Stimulated activated CD4-positive, alpha-beta T cell treated with anti-CD3 and anti-CD28 coated beads, Interleukin-2, amount 100 ng/mL, for 24 hours (primary cell): ENCODE measurements at places on chromosomes 12 and 14.

DNA sequence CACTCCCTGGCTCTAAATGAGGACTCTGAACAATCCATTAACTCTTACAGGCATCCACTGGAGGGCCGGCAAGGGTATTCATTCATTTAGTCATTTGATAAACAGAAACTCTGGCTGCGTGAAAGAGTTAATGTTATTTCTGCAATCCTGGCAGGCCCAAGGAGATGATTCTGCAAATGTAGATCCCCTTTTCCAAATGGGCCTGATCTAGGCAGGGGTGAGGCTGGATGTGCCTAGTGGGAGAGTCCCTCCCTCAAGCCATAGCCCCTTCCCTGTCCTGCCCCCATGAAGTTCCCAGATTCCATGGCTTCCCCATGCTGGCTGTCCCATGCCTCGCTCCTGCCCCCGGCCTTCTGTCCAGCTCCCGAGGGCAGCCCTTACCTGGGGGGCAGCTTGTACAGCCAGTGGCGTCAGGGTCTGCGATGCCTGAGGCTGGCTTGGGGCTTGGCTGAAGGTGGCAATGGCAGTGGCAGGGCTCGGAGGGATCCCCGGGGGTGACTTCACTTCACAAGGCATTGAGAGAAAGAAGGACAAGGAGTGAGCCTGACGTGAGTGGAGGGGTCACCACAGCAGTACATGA, 18.4 kb downstream of the POU6F1 start:
- no peak for DNase-seq

DNA sequence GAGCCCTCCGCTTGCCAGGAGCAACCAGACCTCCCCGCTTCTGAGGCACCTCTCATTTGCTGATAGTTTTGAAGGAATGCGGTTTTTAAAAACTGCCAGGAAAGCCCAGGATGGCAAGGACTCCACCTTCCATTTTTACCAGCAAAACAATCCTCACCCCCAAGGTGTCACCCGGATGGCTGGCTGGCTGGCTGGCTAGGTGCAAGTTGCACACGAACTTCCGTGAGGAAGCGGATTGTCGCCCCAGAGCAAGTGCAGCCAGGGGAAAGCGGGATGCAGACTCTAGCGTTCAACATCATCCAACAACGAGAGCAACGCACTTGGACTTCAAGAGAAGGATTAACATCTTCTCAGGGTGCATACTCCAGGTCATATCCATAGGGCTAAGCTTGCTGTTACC, 125.4 kb downstream of the RIMBP2 start:
- DNase-seq = no peak

DNA sequence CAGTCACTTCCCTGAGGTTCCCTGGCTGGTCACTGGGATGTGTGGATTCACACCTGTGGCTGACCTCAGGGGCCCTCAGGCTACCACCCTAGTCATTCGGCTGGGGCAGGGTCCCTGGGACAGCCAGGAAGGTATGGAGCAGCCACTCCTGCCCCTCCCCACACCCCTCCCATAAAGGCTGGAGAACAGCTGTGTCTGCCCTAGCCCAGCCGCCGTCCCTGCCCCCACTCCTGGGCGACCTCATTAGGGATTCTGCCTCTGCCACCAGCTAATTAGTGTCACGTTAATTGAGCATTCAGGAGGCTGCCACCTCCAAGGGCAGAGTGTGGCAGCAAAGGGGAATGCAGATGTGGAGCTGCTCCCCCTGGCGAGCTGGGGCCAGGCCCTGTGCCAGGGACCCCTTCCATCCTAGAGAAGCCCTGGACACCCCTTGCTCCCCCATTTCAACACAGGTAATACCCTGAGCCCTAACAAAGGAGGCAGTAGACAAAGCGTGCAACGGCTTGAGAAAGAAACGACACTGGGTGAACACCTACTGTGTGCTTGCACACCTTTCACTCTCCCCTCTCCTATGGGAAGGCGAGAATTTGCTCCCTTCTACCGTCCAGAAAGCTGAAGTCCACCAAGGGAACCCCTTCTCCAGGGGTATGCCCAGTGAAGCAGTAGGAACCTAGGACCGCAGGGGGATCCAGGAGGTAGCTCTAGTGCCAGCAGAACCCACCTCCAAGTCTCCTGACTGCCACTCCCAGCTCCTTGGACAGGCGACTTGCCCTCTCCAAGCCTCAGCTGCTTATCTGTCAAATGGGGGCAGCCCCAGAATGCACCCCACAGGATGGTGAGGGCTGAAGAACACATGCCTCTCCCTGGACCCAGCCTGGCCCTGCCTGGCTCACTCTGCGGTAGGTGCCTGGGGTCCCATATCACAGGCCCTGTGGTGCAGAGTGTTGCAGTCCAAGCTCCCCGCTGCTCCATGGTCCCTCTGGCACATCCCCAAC, 45.1 kb downstream of the FAM222A start:
- DNase-seq = no peak

- DNase-seq = no peak
Observed at GRCh38 chr14:72547999-72548398, 345.9 kb downstream of the DPF3 start.

- DNase-seq = no peak
Observed at GRCh38 chr12:130685250-130685787, 30.8 kb downstream of the RIMBP2 start.
